ENCODE measurements at places on chromosomes 13 and 19.

DNA sequence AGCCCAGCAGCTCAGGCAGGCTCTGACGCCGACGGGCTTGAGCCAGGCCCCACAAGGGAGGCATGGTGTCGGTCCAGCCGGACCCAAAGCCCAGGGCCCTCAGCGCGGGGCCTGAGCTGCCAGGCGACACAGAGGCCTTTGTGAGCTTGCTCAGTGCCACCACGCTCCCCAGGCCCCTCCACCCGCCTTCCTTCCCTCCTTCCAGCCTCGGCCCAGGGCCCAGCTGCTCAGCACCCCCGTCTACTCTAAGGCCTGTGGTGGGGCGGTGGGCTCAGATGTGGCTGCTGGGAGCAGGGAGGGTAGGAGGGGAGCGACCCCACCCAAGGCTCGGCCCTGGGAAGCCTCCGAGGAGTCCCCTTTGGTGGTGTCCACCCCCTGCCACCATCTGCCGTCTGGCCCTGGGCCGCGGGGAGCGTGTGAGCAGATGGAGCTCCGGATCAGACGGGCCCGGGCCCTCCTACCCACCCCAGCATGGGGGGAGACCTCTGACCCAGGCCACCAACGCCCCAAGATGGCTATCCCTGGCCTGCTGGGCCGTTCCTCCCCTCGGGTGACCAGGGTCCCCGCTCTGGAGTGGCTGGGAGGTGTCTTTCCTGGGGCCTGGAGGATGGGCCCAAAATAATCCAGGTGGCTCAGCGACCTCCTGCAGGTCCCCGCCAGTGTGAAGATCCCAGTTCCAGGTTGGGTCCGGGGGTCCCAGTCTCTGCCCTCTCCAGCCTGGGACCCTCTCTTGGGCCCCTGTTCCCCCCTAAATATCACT lies 7.8 kb downstream of the ZBTB7A start:
- no peak for DNase-seq

DNA sequence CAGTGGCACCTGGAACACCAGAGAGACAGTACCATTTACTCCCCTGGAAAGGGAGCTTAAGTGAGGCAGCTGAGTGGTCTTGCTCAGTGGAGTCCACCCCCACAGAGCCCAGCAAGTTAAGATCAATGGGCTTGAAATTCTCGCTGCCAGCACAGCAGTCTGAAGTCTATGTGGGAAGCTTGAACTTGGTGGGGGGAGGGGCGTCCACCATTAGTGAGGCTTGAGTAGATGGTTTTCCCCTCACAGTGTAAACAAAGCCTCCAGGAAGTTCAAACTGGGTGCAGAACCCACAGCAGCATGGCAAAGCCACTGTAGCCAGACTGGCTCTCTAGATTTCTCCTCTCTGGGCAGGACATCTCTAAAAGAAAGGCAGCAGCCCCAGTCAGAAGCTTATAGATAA lies 30.3 kb upstream of the CEACAM4 start:
- DNase-seq = no peak

- DNase-seq = no peak
Observed at GRCh38 chr13:102901056-102901455, 55.2 kb downstream of the ERCC5 start.

DNA sequence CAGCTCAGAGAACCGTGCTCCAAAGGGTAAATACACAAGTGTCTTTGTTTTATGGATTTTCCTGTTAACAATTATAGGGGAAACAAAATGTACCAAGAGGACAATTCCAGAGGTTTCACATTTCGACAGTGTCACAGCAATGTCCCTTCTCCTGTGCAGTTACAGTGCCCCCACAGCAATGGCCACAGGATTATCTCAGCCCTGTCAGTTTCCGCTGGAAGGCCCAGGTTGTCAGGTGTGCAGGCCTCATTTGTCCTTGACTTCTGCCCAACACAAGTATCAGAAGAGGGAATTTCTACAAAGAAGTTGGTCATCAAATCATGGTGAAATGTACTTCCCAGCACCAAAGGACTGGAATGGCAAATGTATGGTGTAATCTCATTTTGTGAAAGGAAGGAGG lies 11.2 kb upstream of the N4BP2L2 start:
- no peak for DNase-seq

DNA sequence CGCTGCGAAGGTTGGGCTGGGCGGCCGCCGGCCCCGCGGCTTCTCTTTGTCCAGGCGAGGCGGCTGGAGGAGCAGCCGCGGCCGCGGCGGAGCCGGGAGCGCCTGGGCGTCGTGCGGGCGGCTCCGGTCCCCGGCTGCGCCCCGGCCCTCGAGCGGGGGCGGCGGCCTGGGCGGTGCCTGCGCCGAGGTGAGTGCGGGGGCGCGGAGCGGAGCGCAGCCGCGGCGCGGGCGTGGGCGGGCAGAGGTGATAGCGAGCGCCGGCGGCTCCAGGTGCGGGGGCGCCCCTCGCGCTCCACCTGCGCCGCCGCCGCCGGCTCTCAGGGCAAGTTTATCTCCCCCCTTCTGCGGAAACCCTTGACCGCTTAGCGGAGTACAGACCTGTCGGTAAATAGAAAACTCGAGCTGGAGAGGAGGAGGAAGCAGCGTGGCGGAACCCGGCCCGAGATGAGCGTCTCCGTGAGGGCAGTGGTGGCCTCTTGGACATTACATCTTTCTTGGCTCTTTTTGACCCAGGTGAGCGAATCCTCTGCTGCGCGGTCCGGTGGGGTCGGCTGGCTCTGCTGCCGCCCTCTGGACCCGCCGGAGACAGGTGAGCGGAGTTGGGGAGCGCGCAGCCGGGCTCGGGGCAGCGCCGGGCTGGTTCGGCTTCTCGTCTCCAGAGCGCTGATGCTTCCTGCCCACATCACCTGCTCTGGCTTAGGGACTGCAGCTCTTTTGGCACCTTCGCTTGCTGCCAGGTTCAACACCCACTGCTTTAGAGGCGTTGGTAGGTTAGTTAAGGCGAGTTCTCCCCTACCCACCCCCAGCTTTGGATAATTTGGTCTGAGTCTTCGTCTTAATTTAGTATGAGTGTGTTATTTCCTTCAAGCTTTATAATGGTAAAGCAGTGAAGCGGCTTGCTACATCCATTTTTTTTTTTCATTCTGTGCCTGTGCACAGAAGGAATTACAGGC lies at the start of gene MTUS2:
Gene MTUS2, plus strand, starts transcription at position 241 of the 953 bp plus-strand sequence.
- DNase-seq = no peak

- peak; percentile 21 for DNase-seq
Observed at GRCh38 chr19:42092350-42092749, 16.4 kb downstream of the ZNF574 start.

DNA sequence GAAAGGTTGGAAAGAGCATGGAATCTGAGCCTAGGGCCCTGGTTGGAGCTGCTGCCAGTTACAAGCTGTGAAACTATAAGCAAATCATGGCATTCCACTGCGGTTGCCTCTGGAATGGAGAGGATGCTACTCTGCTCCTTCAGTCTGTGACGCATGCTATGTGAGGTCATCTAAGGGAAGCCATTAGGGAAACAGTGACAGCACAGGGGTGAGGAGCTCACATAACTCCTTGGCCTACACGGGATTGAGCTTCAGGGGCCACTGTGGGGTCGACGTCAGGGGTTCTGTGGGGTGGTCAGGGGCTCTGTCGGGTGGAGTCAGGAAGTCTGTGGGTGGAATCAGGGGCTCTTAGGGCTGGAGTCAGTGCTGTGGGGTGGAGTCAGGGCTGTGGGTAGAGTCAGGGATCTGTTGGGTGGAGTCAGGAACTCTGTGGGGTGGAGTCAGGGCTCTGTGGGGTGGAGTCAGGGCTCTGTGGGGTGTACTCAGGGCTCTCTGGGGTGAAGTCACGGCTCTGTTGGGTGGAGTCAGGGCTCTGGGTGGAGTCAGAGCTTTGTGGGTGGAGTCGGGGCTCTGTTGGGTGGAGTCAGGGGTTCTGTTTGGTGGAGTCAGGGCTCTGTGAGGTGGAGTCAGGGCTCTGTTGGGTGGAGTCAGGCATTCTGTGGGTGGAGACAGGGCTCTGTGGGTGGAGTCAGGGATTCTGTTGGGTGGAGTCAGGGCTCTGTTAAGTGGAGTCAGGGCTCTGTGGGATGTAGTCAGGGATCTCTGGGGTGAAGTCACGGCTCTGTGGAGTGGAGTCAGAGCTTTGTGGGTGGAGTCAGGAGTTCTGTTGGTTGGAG lies 35.8 kb upstream of the MEDAG start:
- DNase-seq = no peak

GRCh38 chr19:52910648-52911047 lies 12.6 kb downstream of the ZNF888 start:
- DNase-seq = no peak

DNA sequence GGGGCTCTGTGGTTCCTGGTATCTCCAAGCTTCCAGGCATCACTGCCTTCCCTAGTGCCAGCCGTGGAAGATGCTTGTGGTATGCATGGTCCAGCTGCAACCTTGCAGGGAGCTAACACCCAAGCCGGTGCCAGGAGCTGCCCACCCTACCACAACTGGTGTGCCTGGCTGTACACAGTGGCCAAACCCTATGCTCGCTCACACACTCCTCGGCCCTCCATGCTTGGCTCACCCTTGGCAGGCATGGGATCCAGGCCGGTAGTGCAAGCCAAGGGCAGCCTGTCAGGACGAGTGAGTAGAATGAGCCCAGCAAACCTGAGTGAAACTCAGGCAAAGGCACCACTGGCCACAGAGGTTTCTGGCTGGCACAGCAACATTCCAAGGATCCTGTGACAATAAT lies 1676.0 kb downstream of the SLITRK1 start:
- no peak for DNase-seq

DNA sequence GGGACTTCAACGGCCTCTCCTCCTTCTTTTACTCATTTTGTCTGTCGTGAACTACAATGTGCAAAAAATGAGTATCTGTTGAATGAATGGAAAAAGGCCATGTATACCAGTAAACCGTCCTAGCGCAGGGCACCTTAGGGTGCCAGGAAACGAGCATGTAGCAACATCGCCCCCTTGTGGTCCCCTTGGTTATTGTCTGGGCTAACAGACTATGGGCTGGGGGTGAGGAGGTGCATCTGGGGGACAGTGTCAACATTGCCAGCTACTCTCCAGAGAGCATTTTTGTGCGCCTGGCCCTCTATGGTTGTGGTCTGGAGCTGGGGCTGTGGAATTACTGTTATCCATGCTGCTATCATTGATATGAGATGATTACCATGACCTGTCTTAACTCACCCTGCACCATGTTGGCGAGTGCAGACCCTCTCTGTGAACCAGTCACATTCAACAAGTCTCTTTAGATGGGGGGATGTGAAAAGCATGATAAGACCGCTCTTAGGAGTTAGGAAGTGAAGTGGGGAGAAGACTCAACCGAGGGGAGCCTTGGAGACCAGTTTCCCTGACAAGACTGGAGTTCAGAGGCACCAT lies 22.8 kb upstream of the SIGLEC11 start:
- DNase-seq = peak; percentile 66

DNA sequence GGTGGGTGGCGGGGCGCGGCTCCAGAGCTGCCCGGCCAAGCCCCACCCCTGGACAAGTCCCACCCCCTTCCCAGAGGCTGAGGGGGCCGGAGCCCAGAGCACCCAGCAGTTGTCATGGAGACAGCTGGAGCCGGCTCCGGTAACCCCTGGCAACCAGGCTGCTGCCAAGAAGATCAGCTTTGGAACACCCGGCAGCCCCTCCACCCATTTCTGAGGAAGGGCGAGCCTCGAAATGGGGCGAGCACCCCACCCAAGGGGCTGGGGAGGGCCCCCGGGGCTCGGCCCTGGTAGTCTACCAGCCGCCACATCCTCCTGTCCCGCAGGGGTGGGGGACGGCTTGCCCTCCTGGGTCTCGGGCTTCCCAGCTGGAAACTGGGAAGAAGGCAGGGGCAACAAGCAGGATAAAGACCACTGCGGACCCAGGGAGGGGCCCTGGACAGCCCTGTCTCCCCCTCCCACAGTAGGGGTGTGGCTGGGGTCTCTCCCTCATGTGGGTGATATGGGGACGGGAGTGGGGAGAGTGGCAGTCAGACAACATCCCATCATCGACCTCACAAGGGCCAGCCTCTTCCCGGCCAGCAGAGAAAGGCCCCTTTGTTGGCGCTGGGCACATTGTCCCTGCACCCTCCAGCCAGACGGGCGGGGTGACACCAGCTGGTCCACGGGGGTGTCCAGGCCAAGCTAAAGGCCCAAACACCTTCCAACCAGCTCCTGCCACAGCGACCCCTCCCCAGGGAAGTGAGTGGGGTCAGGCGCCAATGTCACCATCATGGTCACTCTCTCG lies 1.5 kb downstream of the CERS1 start:
- DNase-seq = no peak
